ENCODE measurements at places on chromosomes 7 and 10. TPM values are rescaled to one million over a fixed set of nuclear protein-coding genes. Genes with fewer than 3 reads are reported as not detected.

SBDS gene
- 156 TPM for total RNA-seq

C10orf62 gene
- total RNA-seq, result 0.26 TPM

MMP21 gene
- not detected for total RNA-seq

NAT16 gene
- not detected for total RNA-seq

PCDH15 gene
- total RNA-seq, result not detected

KLF14 gene
- not detected for total RNA-seq

SLC29A3 gene
- 4.0 TPM for total RNA-seq

ADCY1 gene
- 0.61 TPM for total RNA-seq

CYP3A5 gene
- 0.83 TPM for total RNA-seq

- peaks cover 4% of the 10 kb centered on the region for H3K36me3 ChIP-seq
- H3K27ac ChIP-seq, result no peak overlapping the region
- no peaks in the 10 kb centered on the region for H3K4me1 ChIP-seq
- DNase-seq, result peak; percentile 35
- H3K4me3 ChIP-seq, result no peak overlapping the region
These were observed 105.5 kb upstream of the FAM204A start for GRCh38 chr10:118447478-118448270.

DNA sequence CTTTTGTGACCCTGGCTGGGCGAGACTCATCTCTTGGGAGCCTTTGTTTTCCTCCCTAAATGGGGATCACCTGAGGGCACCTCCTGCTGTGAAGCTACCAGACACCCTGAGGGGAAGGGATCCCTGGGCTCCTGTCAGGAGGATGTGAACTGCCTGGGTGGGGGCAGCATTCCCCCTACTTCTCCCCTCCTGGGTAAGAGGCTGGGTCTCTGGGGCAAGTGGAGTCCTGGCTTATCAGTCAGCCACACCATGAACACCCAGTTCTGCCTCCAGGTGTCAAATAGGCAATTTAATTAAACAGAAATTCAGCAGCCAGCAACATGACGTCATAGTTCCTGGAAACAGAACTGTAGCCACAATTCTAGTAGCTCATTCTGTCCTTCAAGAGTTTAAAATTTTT is 97.7 kb upstream of the RET start:
- no peaks in the 10 kb centered on the region for H3K4me1 ChIP-seq
- H3K27me3 ChIP-seq, result no peaks in the 10 kb centered on the region
- DNase-seq, result no peak
- H3K4me3 ChIP-seq, result no peak overlapping the region

- peak; percentile 65 for DNase-seq
- H3K4me3 ChIP-seq, result no peak overlapping the region
- peak overlapping the region; percentile 66 for H3K27ac ChIP-seq
- no peaks in the 10 kb centered on the region for H3K27me3 ChIP-seq
- H3K36me3 ChIP-seq, result no peaks in the 10 kb centered on the region
These were observed 317.4 kb upstream of the SP8 start for GRCh38 chr7:21104124-21104500.

DNA sequence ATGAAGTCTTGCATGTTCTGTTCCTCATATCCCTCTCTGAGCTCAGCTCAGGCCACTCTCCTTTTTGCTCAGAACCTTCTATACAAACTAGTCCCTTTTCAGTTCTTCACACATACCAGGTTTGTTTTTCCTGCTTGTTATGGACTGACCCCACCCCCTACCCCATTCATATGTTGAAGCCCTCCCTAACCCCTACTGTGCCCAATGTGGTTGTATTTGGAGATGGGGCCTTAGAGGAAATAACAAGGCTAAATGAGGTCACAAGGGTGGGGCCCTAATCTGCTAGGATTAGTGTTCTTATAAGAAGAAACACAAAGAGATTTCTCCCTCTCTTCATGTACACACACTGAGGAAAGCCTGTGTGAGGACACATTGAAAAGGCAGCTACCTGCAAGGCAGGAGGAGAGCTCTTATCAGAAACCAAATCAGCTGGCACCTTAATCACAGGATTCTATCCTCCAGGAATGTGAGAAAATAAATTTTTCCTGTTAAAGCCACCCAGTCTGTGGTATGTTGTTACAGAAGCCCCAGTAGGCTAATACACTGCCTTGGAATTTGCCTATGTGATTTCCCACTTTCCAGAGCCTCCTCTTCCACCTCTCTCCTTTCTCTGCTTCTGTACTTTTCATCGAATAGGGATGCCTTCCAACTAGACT is 67.3 kb upstream of the DNAJB12 start:
- H3K4me1 ChIP-seq, result no peaks in the 10 kb centered on the region
- no peak overlapping the region for H3K4me3 ChIP-seq
- H3K27me3 ChIP-seq, result no peaks in the 10 kb centered on the region
- H3K27ac ChIP-seq, result no peak overlapping the region
- peaks cover 11% of the 10 kb centered on the region for H3K36me3 ChIP-seq
- no peak for DNase-seq

GRCh38 chr10:124149189-124150042 is 56.0 kb upstream of the CHST15 start:
- H3K27me3 ChIP-seq, result no peaks in the 10 kb centered on the region
- no peaks in the 10 kb centered on the region for H3K36me3 ChIP-seq
- H3K4me3 ChIP-seq, result no peak overlapping the region
- H3K4me1 ChIP-seq, result peaks cover 11% of the 10 kb centered on the region
- no peak for DNase-seq

- no peaks in the 10 kb centered on the region for H3K36me3 ChIP-seq
- H3K4me3 ChIP-seq, result no peak overlapping the region
- no peak overlapping the region for H3K27ac ChIP-seq
- H3K4me1 ChIP-seq, result peaks cover under 1% of the 10 kb centered on the region
These were observed 50.9 kb upstream of the PDLIM1 start for GRCh38 chr10:95341716-95342130.

DNA sequence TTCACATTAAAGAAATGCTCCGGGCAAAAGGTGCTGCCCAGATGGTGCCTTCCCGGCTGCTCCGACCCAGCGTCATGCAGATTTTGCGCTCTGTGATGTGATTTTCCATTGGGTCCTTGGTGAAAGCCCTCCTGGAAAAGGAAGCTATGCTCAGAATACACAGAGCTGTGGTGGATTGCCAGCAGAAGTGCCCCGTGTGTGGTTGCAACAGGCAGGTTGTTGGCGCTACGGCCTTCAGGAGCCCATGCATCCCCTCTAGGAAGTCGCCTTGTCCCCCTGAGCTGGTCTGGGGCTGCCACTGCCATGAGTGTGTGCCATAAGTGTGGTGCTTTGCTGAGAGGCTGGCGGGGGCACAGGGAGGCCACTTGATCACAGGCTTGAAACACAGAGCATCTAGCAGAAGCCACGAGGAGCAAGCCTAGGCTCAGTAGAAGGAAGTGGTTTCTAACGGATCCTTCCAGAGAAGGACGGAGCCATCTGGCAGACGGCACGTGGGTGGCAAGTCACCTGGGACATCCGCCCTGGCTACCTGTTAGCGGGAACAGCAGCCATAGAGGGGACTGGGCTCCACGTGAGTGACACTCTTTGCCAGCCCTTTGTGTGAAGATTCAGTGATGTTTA is 210.9 kb downstream of the CUX1 start:
- H3K4me3 ChIP-seq, result no peak overlapping the region
- H3K27me3 ChIP-seq, result no peaks in the 10 kb centered on the region
- no peak overlapping the region for H3K27ac ChIP-seq
- H3K4me1 ChIP-seq, result no peaks in the 10 kb centered on the region
- peaks cover 24% of the 10 kb centered on the region for H3K36me3 ChIP-seq
- DNase-seq, result no peak

DNA sequence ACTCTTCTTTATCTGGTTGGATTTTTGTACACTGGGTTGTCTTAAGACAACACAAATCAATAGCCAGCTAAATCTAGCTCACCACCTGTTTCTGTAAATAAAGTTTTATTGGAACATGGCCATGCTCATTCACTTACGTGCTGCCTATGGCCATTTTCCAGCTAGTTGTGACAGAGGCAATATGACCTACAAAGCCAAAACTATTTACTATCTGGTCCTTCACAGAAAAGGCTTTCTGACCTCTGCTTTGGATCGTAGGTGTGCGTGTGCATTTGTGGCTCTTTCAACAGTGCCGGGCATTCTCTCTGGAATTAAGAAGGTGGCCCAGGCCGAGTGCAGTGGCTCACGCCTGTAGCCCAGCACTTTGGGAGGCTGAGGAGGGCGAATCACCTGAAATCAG is 45.5 kb downstream of the NRAP start:
- DNase-seq, result no peak
- peaks cover 60% of the 10 kb centered on the region for H3K27me3 ChIP-seq
- H3K4me1 ChIP-seq, result no peaks in the 10 kb centered on the region
- no peak overlapping the region for H3K27ac ChIP-seq
- H3K36me3 ChIP-seq, result peaks cover 7% of the 10 kb centered on the region
- no peak overlapping the region for H3K4me3 ChIP-seq

GRCh38 chr10:130358981-130359650 is 222.9 kb downstream of the GLRX3 start:
- no peak for DNase-seq
- no peaks in the 10 kb centered on the region for H3K27me3 ChIP-seq
- H3K36me3 ChIP-seq, result no peaks in the 10 kb centered on the region
- no peaks in the 10 kb centered on the region for H3K4me1 ChIP-seq

GRCh38 chr7:39100270-39100669 is 122.6 kb downstream of the POU6F2 start:
- peaks cover 90% of the 10 kb centered on the region for H3K27me3 ChIP-seq
- H3K4me1 ChIP-seq, result no peaks in the 10 kb centered on the region
- no peak for DNase-seq
- no peaks in the 10 kb centered on the region for H3K36me3 ChIP-seq

DNA sequence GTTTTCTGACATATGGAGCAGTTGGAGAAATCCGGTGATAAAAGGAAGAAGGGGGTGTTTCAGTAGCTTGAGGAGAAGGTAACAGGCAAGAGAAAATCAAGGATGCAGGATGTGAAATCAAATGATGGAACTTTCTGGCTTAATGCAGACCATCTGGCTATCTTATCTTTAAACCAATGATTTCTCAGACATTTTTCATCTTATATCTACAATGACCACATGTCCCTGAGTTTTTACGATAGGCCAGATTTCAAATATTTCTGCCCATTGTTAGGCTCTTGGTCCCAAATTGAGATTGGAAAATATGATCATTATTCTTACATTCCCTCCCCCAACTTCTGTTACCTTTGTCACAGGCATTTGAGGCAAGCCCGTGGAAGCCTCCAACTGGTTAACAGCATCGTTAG is 486.8 kb downstream of the SUGCT start:
- no peak for DNase-seq
- H3K36me3 ChIP-seq, result no peaks in the 10 kb centered on the region
- no peak overlapping the region for H3K4me3 ChIP-seq
- no peak overlapping the region for H3K27ac ChIP-seq
- no peaks in the 10 kb centered on the region for H3K4me1 ChIP-seq
- no peaks in the 10 kb centered on the region for H3K27me3 ChIP-seq

- peaks cover 18% of the 10 kb centered on the region for H3K27me3 ChIP-seq
- no peak overlapping the region for H3K27ac ChIP-seq
- no peaks in the 10 kb centered on the region for H3K4me1 ChIP-seq
These were observed 813.3 kb upstream of the C7orf33 start for GRCh38 chr7:147777309-147777708.

- no peaks in the 10 kb centered on the region for H3K36me3 ChIP-seq
- no peak overlapping the region for H3K4me3 ChIP-seq
- H3K27ac ChIP-seq, result no peak overlapping the region
- H3K27me3 ChIP-seq, result no peaks in the 10 kb centered on the region
- H3K4me1 ChIP-seq, result no peaks in the 10 kb centered on the region
These were observed 64.8 kb upstream of the PAPSS2 start for GRCh38 chr10:87594864-87595263.

GRCh38 chr10:104025524-104025923 is 58.6 kb downstream of the SLK start:
- no peaks in the 10 kb centered on the region for H3K27me3 ChIP-seq
- no peak for DNase-seq
- no peak overlapping the region for H3K4me3 ChIP-seq
- H3K36me3 ChIP-seq, result peaks cover 93% of the 10 kb centered on the region
